ENCODE measurements at places on chromosomes 4 and X.

DNA sequence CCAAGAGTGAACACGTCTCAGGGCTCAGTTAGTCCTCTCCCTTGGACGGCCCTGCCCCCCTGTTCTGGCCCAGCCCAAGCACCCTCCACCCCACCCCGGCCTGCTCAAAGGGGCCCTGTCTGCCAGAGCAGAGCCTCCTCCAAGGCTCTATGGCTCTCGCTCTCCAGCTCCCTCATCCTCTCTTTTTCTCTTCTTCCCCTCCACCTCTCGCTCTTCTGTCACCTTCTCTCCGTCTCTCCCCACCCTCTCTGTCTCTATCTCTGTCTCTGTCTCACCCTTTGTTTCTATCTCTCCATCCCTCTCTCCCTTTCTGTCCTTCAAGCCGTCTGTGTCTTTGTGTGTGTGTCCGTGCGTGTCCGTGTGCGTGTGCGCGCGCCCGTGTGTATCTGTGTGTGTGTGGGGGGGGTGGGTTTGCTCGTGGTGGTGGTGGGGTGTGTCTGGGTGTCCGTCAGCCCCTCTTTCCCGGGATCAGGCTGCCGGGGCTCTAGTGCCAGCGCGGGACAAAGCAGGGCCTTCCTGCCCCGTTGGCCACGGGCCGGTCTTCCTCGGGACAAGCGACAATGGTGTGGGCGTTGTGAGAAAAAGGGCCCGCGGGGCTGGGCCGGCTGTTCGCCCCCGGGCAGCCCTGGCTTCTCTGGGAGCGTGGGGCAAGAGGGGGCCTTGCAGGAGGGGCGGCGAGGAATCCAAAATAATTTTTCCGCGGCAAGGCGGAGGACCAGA, 8.7 kb downstream of the FRG2 start:
- DNase-seq, result no peak

DNA sequence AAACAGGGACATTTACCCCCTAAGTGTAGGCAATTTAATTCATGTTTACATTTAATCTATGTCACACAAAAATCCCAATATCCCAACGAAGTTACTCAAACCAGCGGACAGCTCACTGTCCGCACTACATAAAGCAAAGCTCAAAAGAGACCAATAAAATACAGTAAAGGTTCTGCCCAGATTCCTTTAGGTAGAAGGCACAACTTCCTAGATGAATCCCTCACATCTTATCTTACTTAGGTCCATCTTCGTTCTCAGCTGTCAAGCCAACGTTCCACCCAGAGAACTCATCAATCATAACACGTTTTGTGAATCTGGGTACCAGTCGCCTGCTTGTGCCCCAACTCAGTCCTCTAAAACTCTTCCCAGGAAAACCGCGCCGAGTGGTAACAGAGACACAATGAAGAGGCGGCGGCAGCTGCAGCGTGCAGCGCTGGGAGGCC, 1.7 kb downstream of the HNRNPDL start:
- DNase-seq, result no peak

- DNase-seq, result no peak
Measured at GRCh38 chr4:56426273-56426672, 9.1 kb downstream of the PPAT start.

DNA sequence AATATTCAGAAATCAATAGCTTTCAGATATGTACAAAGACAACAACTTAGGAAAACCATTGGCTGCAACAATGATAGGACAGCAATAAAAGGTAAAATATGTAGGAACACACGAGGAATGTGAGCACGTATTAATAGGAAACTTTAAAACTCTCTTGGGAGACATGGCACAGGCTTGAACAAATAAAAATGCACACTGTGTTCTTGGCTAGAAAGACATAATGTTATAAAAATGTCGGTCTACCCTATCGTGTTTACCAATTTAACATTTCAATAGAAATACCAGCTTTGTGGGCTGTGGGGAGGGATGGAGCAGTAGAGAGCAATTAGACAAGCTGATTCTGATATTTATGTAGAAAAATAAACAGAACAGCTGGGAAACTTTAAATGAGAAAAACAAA, 69.0 kb upstream of the FAM9B start:
- no peak for DNase-seq

DNA sequence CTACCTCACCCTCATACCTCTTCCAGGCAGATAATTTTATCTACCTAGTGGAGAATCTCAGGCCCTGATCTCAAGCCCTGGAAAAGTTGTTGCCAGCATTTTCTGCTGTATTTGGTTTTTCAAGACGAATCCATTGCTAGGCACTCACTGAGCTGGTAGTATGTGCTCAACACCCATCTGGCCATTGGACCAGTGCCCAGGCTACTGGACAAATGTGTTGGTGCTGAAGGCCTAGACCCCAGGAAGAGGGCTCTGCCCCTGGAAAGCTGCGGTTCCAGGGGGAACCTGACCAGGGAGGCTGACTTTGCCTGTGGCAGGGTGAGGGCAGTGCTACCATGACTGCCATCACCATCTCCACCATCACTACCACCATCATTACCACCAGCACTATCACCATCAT, 72.4 kb downstream of the PSAPL1 start:
- DNase-seq, result no peak

- no peak for DNase-seq
Measured at GRCh38 chrX:83508006-83508405, at the start of gene POU3F4. Gene POU3F4 (plus strand): TSS chrX:83508290. CDS start chrX:83508325, 35 bp downstream.

DNA sequence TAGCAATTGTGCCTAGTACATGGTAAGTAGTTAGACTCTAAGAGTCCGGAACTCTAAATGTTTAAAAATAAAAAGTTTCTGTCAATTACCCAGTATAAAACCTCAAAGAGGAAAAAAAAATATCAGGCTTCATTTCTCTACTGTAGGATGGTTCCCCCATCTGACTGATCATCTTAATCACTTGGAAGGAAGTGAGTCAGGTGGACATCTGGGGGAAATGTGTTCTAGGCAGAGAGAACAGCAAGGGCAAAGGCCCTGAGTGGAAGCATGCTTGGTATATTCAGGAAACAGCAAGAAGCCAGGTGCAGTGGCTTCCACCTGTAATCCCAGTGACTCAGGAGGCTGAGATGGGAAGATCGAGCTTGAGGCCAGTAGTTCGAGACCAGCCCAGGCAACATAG, 2.9 kb upstream of the EIF1AX start:
- no peak for DNase-seq

GRCh38 chr4:125184116-125184515, 130.6 kb upstream of the FAT4 start:
- no peak for DNase-seq

DNA sequence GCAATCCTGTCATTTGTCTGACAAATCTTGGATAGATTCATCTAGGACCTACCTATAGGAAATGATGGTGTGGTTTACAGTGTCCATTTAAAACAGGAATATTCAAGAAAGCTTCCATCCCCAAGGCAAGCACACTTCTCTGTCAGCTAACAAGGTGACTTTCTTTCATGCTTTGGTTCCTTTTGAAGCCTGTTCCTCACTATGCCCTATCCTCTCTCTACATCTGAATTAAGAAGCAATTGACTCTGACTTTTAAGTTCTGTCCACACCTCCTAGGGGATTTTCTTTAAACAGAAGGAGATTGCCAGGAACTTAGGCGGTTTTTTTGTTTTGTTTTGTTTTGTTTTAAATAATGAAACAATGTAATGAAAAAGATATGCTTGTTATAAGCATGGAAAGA, 1181.4 kb upstream of the TENM3 start:
- no peak for DNase-seq

GRCh38 chr4:98068495-98068894, 74.8 kb downstream of the STPG2 start:
- no peak for DNase-seq

GRCh38 chr4:147370881-147371280, 110.0 kb upstream of the EDNRA start:
- no peak for DNase-seq

- DNase-seq, result no peak
Measured at GRCh38 chrX:109346491-109346890, 135.4 kb downstream of the GUCY2F start.

DNA sequence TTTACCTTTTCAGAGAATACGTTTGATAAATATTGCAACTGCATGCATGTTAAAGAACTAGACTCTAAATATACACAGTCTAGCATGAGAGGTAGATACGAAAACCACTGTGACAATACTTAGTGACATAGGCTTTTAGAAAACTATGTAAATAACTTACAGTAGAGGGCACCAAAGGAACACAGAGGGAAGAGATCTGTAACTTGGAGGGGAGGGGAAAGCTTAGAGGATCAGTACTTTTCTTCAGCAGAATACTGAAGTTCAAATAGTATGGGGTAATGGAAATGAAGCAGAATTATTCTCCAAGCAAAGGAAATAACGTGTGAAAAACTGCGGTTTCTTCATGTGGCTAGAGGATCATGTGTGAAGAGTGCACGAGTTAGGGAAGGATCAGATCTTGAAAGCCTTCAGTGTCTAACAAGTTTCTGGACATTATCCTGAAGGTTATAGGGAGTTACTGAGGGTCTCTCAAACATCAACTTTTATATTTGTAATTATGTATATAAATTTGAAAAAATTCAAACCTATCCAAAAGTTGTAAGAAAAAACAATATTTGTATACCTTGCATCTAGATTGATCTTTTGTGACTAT, 264.3 kb downstream of the NPFFR2 start:
- DNase-seq, result no peak

GRCh38 chr4:120718979-120719566, 203.5 kb downstream of the PRDM5 start:
- DNase-seq, result no peak

- no peak for DNase-seq
Measured at GRCh38 chrX:123846577-123847038, 13.2 kb upstream of the XIAP start.

- no peak for DNase-seq
Measured at GRCh38 chr4:113336556-113336955, 287.1 kb downstream of the ANK2 start.

- no peak for DNase-seq
Measured at GRCh38 chr4:1453731-1454130, 47.5 kb upstream of the NKX1-1 start.

DNA sequence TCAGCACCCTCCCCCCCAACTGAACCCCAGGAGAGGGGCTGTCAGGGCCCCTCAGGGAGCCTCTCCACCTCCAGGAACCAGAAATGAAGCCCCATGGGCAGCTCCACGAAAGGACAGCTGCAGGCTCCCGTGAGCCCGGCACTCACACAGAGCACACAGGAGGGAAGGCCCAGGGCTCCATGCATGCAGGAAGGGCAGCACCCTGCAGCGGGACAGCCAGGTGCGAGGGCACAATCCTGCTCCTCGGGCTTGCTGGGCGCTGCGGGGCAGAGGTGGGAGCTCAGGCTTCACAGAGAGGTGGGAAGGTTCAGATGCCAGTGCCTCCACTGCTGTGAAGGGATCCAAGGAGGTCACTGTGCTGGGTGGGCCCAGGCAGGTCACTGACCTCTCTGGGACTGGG, 90.0 kb downstream of the HMX1 start:
- DNase-seq, result no peak

- DNase-seq, result peak; percentile 34
Measured at GRCh38 chr4:87093443-87094123, 126.8 kb downstream of the KLHL8 start.

GRCh38 chr4:780716-781492, 45.0 kb downstream of the CPLX1 start:
- DNase-seq, result no peak

DNA sequence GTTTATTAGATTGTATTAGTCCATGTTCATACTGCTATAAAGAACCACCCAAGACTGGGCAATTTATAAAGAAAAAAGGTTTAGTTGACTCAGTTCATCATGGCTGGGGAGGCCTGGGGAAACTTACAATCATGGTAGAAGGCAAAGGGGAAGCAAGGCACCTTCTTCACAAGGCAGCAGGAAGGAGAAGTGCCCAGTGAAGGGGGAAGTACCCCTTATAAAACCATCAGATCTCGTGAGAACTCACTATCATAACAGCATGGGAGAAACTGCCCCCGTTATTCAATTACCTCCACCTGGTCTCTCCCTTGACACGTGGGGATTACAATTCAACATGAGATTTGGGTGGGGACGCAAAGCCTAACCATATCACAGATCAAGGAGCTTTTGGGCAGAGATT, 8.1 kb upstream of the HSD17B13 start:
- DNase-seq, result no peak

DNA sequence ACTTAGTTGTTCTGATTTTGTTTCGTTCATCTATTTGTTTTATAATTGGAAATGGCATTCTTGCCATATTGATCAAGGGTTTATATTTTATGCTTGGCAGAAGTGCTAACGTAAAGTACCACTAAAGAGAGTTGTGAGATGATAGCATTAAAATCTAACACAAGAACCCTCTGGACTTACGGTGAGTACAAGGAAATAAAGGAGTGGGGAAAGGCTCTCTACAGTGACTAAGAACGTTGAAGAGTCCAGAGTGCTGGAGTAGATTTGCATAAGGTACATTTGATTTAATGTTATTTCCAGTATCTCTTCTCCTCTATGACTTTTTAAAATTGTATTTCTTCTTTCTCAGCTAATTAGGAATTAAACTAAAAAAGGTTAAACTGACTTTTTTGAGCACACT, 612.6 kb downstream of the DMD start:
- no peak for DNase-seq

- no peak for DNase-seq
Measured at GRCh38 chr4:19382993-19383756, 868.5 kb upstream of the SLIT2 start.

- DNase-seq, result no peak
Measured at GRCh38 chrX:16457239-16457638, 192.7 kb upstream of the S100G start.

DNA sequence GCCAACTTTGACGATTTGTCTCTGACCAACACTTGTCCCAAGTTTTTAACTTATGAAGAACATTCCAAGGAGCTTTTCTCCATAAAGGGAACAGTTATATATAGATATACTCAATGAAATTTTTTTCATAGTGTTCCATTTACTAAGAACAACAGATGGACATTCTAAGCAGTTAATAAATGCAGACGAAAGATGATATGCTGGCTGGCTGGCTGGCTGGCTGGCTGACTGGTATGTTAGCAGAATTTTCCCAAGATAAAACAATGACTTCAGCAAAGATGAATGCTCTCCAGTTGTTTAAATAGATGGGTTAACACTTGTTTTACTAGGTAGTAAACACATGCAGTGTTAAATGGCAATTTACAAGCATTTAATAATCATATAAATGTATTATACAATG, 62.2 kb downstream of the SPANXN3 start:
- DNase-seq, result no peak

GRCh38 chr4:26820346-26820745, 40.3 kb upstream of the STIM2 start:
- no peak for DNase-seq

DNA sequence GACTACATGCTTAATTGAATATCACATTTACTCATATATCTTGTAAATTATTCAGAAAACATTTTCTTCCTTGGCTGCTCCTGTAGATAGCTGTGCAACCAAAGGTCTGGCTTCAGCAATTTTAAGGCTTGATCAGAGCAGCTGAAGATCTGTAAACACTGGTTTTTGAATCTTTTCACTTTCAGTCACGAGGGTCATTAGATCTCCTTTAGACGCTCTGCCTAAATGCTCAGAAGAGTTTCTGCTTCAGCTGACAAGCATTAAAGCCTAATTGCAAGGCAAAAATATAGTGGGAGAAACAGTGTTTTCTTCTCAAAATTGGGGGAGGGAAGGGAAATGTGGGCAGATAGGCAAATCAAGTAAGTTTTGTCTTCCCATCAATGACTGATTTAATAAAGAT, 25.7 kb downstream of the TRPC5 start:
- no peak for DNase-seq
